ENCODE measurements at places on chromosomes 13 and 19.
A peak's percentile ranks its signal among the peaks of the same experiment; 100 is the strongest.

GRCh38 chr19:28883241-28883693, 329.7 kb downstream of the UQCRFS1 start:
- no peak for DNase-seq

- peak; percentile 60 for DNase-seq
These were observed 966 bp downstream of the JUNB start for GRCh38 chr19:12792051-12792852.

DNA sequence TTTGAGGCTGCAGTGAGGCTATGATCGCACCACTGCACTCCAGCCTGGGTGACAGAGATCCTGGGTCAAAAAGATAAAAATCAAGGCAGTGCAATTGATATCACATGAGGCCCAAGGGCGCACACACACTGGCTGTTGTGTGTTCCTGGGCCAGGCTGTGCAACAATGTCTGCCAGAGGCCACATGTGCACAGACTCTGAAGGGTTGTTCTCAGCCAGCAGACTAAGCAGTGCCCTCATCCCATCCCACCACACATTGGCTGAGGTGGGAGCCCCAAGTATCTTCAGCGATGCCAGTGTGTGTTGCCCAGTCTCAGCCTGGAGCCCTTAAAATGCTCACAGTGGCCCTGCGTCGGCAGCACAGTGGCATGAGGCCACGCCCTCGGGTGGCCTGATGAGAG, 12.6 kb downstream of the PEX11G start:
- no peak for DNase-seq

DNA sequence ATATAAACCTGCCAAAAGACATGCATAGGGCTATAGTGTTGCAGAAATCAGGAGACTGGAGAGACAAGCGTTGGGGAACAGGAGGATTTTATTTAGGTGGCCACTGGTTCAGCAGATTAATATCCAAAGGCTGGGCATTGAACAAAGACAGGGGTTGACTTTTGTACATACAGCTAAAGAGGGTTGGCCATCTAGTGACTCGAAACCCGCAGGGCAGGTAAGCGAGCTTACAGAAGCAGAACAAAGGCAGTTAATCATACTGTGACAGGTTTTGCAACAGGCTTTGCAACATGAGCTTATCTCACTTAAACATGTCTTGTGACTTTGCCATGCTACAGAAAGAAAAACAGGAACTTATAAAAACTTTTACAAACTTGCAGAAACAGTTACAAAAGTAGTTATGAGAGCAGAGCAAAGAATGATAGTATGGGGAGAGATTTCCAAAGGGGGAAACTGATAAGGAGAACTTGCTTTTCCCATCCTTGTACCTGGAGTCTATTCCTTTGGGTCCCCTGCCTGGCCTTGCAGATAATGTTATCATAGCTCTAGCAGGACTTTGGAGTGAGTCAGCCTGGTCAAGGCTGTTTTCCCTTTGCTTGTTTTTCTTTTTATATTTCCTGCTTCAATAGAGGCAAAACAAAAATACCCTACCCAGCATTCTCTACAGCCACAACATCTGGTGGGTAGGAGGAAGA, 234.2 kb downstream of the PCDH17 start:
- no peak for DNase-seq

- DNase-seq: no peak
These were observed 14.3 kb downstream of the BCKDHA start for GRCh38 chr19:41411968-41412265.

- no peak for DNase-seq
These were observed 265.2 kb upstream of the SGCG start for GRCh38 chr13:22915442-22916082.

GRCh38 chr13:74443631-74444030, 309.4 kb upstream of the KLF12 start:
- no peak for DNase-seq

GRCh38 chr13:30856005-30856790, 49.9 kb upstream of the MEDAG start:
- no peak for DNase-seq
